BJ (cell line): ENCODE measurements at places on chromosomes 11 and 22. TPM values are rescaled to one million over a fixed set of nuclear protein-coding genes. Genes with fewer than 3 reads are reported as not detected.

GAL3ST3 gene
- not detected in 2 replicates for polyA plus RNA-seq

PRODH gene
- not detected in 2 replicates for polyA plus RNA-seq

DNA sequence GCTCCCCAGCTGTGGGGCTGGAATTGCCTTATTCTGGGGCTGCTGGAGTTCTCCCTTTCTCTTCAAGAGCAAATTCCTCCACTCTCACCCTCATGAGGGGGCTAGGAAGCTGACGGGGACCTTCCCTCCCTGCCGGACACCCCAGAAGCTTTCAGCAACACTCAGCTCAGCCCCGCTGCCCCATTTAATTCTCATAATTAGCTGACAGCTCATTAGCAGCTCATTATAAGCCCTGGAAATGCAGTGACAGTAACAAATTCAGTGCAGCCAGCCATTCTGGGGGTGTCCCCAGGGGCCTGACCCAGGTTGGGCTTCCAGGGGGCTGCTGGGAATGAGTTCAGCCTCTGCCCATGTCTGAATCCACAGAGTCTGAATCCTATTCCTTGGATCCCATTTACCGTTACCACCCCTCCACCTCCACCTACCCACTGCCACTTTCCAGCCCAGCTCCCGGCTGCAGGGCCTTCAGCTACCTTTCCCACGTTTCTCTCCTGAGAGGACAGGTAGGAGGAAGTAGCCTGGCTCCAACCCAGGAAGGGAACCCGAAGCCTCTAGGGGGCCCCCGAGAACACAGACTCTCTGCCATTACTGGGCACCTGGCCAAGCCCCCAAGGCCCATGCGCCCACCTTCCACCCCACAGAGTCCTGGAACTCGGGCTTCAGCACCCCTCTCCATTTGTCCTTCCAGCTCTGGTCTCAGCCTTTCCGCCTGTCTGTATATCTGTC, 101.7 kb upstream of the LMO1 start:
- no peak for DNase-seq

DNA sequence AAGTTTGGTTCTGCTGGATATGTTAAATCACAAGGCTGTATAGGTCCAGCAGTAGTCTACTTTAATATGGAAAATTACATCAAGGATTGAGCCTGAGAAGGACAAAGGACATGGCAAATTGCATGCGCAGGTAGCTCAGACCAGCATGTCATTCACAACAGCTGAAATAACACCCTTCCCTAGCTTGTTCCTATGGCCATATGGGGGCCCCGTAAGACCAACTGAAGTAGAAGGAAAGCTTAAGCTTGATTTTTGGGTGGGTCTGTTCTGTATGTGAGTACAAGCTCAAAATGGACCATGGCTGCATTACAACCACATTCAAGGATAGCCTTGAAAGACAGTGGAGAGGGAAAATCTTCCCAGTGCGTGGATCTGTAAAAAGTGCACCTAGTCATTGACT, 20.6 kb upstream of the PDE3B start:
- DNase-seq, result no peak

- no peak for DNase-seq
Observed at GRCh38 chr11:2745511-2745910, 45.7 kb upstream of the KCNQ1OT1 start.

GRCh38 chr11:57482782-57483561, 22.6 kb downstream of the RTN4RL2 start:
- no peak for DNase-seq

DNA sequence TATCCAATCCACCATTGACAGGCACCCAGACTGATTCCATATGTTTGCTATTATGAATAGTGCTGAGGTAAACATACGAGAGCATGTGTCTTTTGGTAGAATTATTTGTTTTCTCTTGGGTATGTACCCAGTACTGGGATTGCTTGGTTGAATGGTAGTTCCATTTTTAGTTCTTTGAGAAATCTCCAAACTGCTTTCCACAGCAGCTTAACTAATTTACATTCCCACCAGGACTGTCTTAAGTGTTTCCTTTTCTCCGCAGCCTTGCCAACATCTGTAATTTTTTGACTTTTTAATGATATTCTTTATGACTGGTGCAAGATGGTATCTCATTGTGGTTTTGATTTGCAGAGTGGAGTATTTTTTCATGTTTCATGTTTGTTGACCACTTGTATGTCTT, 8.3 kb downstream of the FDX1 start:
- no peak for DNase-seq

DNA sequence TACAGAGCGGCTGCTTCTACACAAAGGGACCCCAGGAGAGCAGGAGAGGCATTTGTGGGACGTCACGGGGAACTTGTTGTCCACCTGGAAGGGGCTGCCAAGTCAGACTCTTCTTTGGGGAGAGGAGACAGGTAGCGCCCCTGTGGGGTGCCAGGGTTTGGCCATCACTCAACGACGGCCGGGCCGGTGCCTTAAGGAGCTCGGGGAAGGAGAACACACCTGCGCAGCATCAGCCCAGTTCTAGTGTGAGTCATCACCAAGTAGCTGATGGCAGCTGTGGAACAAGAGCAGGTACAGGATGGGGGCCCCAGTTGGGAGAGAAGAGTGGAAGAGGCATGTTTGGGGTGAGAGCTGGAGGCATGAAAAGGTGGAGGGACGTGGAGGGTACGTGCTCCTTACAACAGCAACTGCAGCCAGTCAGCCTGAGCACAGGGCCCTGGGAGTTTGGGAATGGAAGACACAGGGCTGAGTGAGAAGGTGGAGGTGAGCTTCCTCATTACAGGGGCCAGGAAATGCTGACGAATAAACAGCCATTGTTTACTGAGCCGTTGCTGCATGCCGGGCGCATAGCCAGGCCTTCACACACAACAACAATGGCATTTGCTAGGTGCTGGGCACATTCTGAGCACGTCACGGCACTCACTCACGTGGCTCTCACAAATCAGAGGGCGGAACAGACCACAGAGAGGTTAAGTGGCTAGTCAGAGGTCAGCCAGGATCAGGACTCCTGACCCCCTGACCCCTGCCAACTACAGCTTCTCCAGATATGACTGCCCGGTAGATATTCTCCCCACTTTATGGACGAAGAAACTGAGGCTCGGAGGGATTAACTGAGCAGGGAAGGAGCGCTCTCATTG, 29.1 kb upstream of the TP53I11 start:
- DNase-seq, result no peak

GRCh38 chr11:14081581-14082231, 119.2 kb downstream of the SPON1 start:
- DNase-seq, result no peak
